GM12878 (cell line): ENCODE measurements at places on chromosomes 2 and 18. TPM values are rescaled to one million over a fixed set of nuclear protein-coding genes. Genes with fewer than 3 reads are reported as not detected.

The CCDC85A gene
- not detected in 2 replicates for total RNA-seq

The DYSF gene
- total RNA-seq = 0.03 and 0.05 TPM in 2 replicates

The OR6B2 gene
- not detected in 2 replicates for total RNA-seq

The EHBP1 gene
- total RNA-seq = 22.4 and 25.1 TPM in 2 replicates

The IL36A gene
- total RNA-seq = not detected in 2 replicates

The ERFE gene
- total RNA-seq = not detected in 2 replicates

The PRKAG3 gene
- total RNA-seq = not detected in 2 replicates

The SERPINB12 gene
- total RNA-seq = not detected in 2 replicates

The RAB31 gene
- total RNA-seq = 19.4 and 23.3 TPM in 2 replicates

The HEATR5B gene
- 16.6 and 18.5 TPM in 2 replicates for total RNA-seq

The FAM161A gene
- total RNA-seq = 6.9 and 7.0 TPM in 2 replicates

The CPO gene
- not detected in 2 replicates for total RNA-seq

The THOC1 gene
- 28.4 and 32.8 TPM in 2 replicates for total RNA-seq

The CETN1 gene
- not detected in 2 replicates for total RNA-seq

The ESPNL gene
- total RNA-seq = 0.32 and 0.41 TPM in 2 replicates

The CCDC141 gene
- total RNA-seq = 9.6 and 12.5 TPM in 2 replicates

The MSTN gene
- not detected in 2 replicates for total RNA-seq

The GALR1 gene
- total RNA-seq = not detected in 2 replicates

The POTEI gene
- total RNA-seq = 0.11 and 0.13 TPM in 2 replicates

The ASB18 gene
- not detected in 2 replicates for total RNA-seq

The STPG4 gene
- not detected in 2 replicates for total RNA-seq

The CLEC4F gene
- total RNA-seq = not detected in 2 replicates

The LBX2 gene
- total RNA-seq = 0.88 and 1.2 TPM in 2 replicates

The COBLL1 gene
- total RNA-seq = 0.32 and 0.46 TPM in 2 replicates

The KIAA2012 gene
- total RNA-seq = not detected in 2 replicates

The PDE1A gene
- not detected in 2 replicates for total RNA-seq

The CYTIP gene
- total RNA-seq = 63.7 and 64.9 TPM in 2 replicates

The ZBTB7C gene
- total RNA-seq = 0.08 TPM in 1 of 2 replicates, not detected in the other

The SLC8A1 gene
- total RNA-seq = 0.11 and 0.21 TPM in 2 replicates

The HOXD9 gene
- total RNA-seq = not detected in 2 replicates

The SLC16A14 gene
- total RNA-seq = 5.6 and 6.4 TPM in 2 replicates

The SP140 gene
- 106 and 113 TPM in 2 replicates for total RNA-seq

The CDCA7 gene
- 41.0 and 42.5 TPM in 2 replicates for total RNA-seq

The HOXD3 gene
- total RNA-seq = not detected in 2 replicates

The RPE gene
- total RNA-seq = 47.8 and 52.4 TPM in 2 replicates

The ANKRD30BL gene
- total RNA-seq = 0.05 TPM in 1 of 2 replicates, not detected in the other

The NYAP2 gene
- total RNA-seq = not detected in 2 replicates

The LIMS4 gene
- 0.40 and 0.49 TPM in 2 replicates for total RNA-seq

The PER2 gene
- 11.1 and 15.1 TPM in 2 replicates for total RNA-seq

The DPYSL5 gene
- total RNA-seq = not detected in 2 replicates

The DIPK1C gene
- not detected in 2 replicates for total RNA-seq

The GALNT5 gene
- 0.05 and 0.08 TPM in 2 replicates for total RNA-seq

The NR4A2 gene
- 1.4 TPM in 2 replicates for total RNA-seq

The ERBB4 gene
- total RNA-seq = 0.03 TPM in 1 of 2 replicates, not detected in the other

The ZDBF2 gene
- 5.9 and 7.3 TPM in 2 replicates for total RNA-seq

The FBXO15 gene
- total RNA-seq = 0.29 and 0.90 TPM in 2 replicates

The CFAP65 gene
- total RNA-seq = not detected in 2 replicates

The BMPR2 gene
- total RNA-seq = 15.6 and 15.7 TPM in 2 replicates

The CCBE1 gene
- total RNA-seq = 0.08 and 0.49 TPM in 2 replicates

The DSC1 gene
- 0.40 and 0.44 TPM in 2 replicates for total RNA-seq

The TUBA4A gene
- total RNA-seq = 117 and 142 TPM in 2 replicates

The AQP4 gene
- total RNA-seq = 0.18 and 0.24 TPM in 2 replicates

The IL37 gene
- total RNA-seq = not detected in 2 replicates

The BOK gene
- total RNA-seq = 0.08 and 0.15 TPM in 2 replicates
